ENCODE measurements at places on chromosomes 1 and 21. TPM values are rescaled to one million over a fixed set of nuclear protein-coding genes. Genes with fewer than 3 reads are reported as not detected.
A peak's percentile ranks its signal among the peaks of the same experiment; 100 is the strongest.

Gene SH2D2A
- 0.88 TPM for total RNA-seq

Gene SLC1A7
- 0.44 TPM for total RNA-seq

Gene FALEC
- total RNA-seq = 0.44 TPM

Gene C21orf58
- total RNA-seq = 1.5 TPM

Gene AADACL4
- not detected for total RNA-seq

Gene RXFP4
- not detected for total RNA-seq

Gene OR6F1
- total RNA-seq = not detected

DNA sequence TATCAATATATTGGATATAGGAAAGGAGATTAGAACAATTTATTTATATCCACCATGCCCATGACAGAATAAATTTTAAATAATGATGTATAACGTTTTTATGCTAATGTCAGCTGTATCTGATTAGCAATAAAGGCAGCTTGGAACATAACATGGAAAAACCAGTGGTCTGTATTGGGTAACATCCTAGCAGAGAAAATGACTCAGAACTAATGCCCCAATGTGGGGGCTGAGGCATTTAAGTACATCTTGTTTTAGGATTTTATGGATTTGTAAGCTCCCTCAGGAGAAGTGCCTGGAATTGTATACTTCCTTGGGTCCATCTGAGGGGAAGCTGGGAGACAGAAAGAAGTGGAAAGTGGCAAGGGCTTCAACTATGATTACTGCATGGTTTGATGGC is 82.3 kb downstream of the HMCN1 start:
- H3K27ac ChIP-seq = no peak overlapping the region
- no peaks in the 10 kb centered on the region for H3K4me1 ChIP-seq
- no peaks in the 10 kb centered on the region for H3K27me3 ChIP-seq
- H3K36me3 ChIP-seq = no peaks in the 10 kb centered on the region

DNA sequence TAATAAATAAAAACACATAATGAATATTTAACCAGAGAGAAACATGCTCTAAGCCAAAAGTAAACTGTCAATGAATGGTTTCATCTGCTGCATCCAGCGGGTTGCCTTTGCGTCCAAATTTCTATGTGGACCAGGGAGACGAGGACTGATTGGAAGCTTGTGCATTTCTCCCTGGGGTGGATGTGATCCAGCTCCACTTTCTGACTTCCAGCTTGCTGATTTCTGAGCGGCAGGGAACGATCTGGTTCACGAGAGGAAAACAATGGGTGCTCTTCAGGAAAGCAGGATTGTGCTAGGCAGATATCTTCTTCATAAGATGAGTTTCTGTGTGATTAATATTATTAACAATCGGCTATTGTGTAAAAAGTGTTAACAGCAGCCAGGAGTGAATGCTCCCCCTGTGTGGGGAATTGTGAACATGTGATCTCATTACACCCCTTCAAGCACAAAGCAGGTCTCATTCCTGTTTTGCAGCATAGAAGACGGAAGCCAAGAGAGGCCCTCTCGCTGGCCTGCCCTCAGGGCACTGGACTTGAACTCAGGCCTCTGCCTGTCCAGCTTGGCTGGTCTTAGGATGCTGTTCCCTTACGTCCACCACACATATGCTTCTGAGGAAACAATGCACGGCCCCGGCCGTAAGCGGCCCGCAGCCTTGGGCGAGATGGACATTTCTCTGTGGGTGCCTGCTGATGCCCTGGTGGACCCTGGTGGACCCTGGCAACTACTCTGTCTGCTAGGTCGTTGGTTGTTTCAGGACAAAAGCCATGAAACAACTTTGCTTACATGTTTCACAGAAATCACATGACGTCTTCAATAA is 183.4 kb upstream of the C1orf174 start:
- no peaks in the 10 kb centered on the region for H3K36me3 ChIP-seq
- no peak for DNase-seq
- H3K27me3 ChIP-seq = peaks cover 88% of the 10 kb centered on the region
- no peak overlapping the region for H3K27ac ChIP-seq

GRCh38 chr1:178739285-178740045 is 14.4 kb downstream of the RALGPS2 start:
- DNase-seq = no peak
- peaks cover 8% of the 10 kb centered on the region for H3K36me3 ChIP-seq
- H3K27ac ChIP-seq = no peak overlapping the region
- H3K4me1 ChIP-seq = peaks cover 20% of the 10 kb centered on the region
- H3K27me3 ChIP-seq = no peaks in the 10 kb centered on the region
- H3K4me3 ChIP-seq = no peak overlapping the region

- no peaks in the 10 kb centered on the region for H3K27me3 ChIP-seq
- H3K4me1 ChIP-seq = peaks cover 48% of the 10 kb centered on the region
- H3K27ac ChIP-seq = peak overlapping the region; percentile 86
- peak overlapping the region; percentile 61 for H3K4me3 ChIP-seq
These were observed 56.6 kb upstream of the RPL11 start for GRCh38 chr1:23634840-23635651.

- H3K36me3 ChIP-seq = no peaks in the 10 kb centered on the region
- no peak for DNase-seq
- peaks cover 12% of the 10 kb centered on the region for H3K27me3 ChIP-seq
- H3K4me1 ChIP-seq = no peaks in the 10 kb centered on the region
These were observed 496.0 kb upstream of the PKN2 start for GRCh38 chr1:88188038-88188437.

GRCh38 chr1:33271666-33272505 is 15.6 kb downstream of the ZNF362 start:
- DNase-seq = no peak
- no peaks in the 10 kb centered on the region for H3K27me3 ChIP-seq
- no peak overlapping the region for H3K27ac ChIP-seq
- H3K36me3 ChIP-seq = peaks cover 11% of the 10 kb centered on the region
- H3K4me3 ChIP-seq = no peak overlapping the region

GRCh38 chr1:162137179-162137960 is 67.9 kb downstream of the NOS1AP start:
- no peak overlapping the region for H3K4me3 ChIP-seq
- no peak for DNase-seq
- H3K4me1 ChIP-seq = peaks cover 55% of the 10 kb centered on the region
- no peaks in the 10 kb centered on the region for H3K27me3 ChIP-seq

GRCh38 chr1:90821788-90822359 is 104.8 kb upstream of the BARHL2 start:
- H3K27me3 ChIP-seq = no peaks in the 10 kb centered on the region
- H3K4me3 ChIP-seq = no peak overlapping the region
- no peak for DNase-seq
- H3K4me1 ChIP-seq = no peaks in the 10 kb centered on the region

DNA sequence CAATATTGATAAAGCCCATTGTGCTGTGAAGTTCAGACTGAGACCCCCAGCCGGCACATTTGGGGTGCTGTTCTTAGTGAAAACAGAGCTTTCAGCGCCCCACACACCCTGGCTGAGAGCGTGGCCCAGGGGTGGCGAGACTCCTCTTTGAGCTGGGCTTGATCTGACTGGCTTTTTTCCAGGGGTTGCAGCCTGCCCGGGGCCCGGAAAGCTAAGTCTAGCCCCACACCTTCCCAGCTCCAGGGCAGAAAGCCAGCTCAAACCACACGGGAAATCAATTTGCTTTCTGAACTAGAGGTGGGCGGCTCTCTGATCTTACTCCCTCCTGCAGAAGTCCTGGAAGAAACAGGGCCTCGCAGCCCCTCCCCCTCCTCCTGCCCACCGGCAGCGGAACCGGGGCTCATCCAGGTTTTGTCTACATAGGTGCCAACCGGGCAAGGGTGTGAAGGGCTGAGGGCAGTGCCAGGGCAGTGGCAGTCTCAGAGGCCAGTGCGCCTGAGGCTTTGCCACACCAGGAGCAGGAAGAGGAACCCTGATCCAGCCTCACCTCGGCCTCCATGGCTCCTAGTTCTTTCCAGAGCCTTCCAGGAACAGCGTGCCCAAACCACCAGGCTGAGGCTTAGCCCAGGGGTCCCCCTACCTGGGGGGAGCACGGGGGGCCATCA is 155.3 kb downstream of the NPHP4 start:
- H3K36me3 ChIP-seq = no peaks in the 10 kb centered on the region
- no peak overlapping the region for H3K4me3 ChIP-seq
- H3K27ac ChIP-seq = no peak overlapping the region

DNA sequence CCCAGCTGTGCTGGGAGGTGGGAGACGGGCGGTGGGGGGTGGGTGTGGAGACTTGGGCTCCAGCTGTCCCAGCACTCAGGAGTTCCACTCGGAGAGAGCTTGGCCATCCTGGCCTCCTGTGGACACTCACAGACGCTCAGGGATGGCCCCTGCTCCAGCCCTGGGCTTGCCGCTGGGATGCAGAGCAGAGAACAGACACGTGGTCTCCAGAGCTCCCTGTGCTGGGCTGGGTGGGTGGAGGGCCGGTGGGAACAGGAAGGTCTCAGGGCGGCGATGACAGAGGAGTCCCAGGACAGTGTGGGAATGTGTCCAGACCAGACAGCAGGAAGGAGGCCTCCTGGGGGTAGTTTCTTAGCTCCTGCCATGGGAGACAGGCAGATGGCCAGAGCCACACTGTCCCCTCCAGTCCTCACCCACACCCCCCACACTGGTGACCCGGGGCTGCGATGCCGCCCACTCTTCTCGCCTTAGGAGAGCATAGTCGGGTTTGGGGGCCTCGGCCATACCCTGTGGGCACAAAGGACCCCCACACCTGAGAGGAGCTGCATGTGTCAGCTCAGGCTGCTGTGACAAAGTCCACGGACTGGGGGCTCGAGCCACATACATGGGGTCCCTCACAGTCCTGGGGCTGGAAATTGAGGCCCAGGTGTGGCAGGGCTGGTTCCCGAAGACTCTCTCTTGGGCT is 2.0 kb downstream of the KRTAP10-9 start:
- no peak for DNase-seq
- H3K36me3 ChIP-seq = no peaks in the 10 kb centered on the region
- H3K27ac ChIP-seq = no peak overlapping the region
- H3K27me3 ChIP-seq = peaks cover 29% of the 10 kb centered on the region
- H3K4me3 ChIP-seq = no peak overlapping the region
- H3K4me1 ChIP-seq = peaks cover 17% of the 10 kb centered on the region

DNA sequence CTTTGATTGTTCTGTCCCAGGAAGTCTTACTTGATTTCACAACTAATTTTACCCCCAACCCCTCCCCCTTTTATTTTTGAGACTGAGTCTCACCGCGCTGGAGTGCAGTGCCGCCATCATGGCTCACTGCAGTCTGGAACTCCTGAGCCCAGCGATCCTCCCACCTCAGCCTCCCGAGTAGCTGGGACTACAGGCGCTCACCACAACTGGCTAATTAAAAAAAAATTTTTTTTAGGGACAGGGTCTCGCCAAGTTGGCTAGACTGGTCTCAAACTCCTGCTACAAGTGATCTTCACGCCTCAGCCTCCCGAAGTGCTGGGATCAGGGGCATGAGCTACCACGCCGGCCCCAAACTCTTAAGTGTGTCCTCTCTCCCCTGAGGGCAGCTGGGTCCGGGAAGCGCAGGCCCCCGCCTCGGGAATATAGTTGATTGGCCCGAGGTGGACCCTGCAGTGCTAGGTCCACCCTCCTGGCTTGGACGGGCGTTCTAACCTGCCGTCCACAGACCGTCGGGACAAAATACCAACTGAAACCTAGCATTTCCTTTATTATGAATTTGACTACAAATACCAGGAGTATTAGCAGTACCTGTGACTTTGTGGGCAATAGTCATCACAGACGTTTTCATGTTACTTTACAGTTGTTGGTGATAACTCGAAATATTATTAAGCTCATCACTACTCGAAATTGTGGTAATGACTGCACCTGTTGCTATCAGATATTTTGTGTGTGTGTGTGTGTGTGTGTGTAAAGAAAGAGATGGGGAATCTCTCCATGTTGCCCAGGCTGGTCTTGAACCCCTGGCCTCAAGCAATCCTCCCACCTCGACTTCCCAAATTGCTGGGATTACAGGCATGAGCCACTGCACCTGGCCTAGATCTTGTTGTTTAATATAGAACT is 642 bp upstream of the PARP1 start:
- no peaks in the 10 kb centered on the region for H3K36me3 ChIP-seq
- peak overlapping the region; percentile 93 for H3K27ac ChIP-seq
- H3K4me1 ChIP-seq = peaks cover 43% of the 10 kb centered on the region
- DNase-seq = no peak
- H3K4me3 ChIP-seq = peak overlapping the region; percentile 94

DNA sequence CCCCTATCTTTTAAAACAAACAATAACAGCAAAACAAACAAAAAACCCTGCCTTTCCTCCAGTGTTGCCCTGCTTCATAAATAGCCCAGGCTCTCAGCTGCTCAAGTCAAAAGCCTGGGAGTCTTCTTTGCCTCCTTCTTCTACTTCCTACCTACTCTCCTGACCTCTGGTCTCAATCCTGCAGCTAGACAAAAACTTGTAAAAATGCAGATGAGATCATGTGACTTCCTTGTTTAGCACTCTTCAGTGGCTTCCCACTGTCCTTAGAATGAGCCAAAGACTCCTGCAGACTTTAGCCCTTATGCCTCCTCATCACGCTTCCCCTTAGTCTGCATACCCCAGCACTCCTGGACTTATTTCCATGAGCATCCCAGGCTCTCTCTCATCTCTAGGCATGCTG is 55.0 kb upstream of the ZNF644 start:
- DNase-seq = no peak
- H3K36me3 ChIP-seq = no peaks in the 10 kb centered on the region
- no peak overlapping the region for H3K27ac ChIP-seq
- no peaks in the 10 kb centered on the region for H3K27me3 ChIP-seq

GRCh38 chr1:112389689-112390088 is 6.3 kb upstream of the CTTNBP2NL start:
- H3K27me3 ChIP-seq = no peaks in the 10 kb centered on the region
- H3K27ac ChIP-seq = peak overlapping the region; percentile 93
- no peak overlapping the region for H3K4me3 ChIP-seq
- no peaks in the 10 kb centered on the region for H3K36me3 ChIP-seq
- DNase-seq = no peak

GRCh38 chr1:224762046-224762445 is 145.9 kb downstream of the CNIH3 start:
- no peak overlapping the region for H3K27ac ChIP-seq
- peaks cover 31% of the 10 kb centered on the region for H3K27me3 ChIP-seq
- H3K4me1 ChIP-seq = no peaks in the 10 kb centered on the region
- H3K4me3 ChIP-seq = no peak overlapping the region
- H3K36me3 ChIP-seq = no peaks in the 10 kb centered on the region

DNA sequence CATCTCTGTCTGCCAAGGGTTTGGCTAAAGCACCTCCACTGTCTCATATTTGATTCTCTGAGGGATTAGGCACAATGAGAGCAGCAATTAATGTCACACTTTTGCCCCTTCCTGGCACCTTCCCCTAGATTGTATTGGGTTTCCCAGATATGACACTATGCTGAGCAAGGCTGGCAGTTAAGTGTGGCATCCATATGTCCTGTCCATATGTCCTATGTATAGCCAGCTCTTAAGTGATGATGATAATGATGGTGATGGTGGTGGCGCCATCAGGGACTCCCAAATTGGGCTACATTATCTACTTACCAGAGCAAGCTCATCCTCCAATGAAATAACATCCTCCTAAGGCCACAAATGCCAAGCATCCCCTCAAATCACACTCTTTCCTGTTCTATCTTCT is 13.5 kb upstream of the LORICRIN start:
- H3K4me3 ChIP-seq = no peak overlapping the region
- H3K36me3 ChIP-seq = no peaks in the 10 kb centered on the region
- peaks cover 63% of the 10 kb centered on the region for H3K27me3 ChIP-seq
- H3K4me1 ChIP-seq = no peaks in the 10 kb centered on the region
- no peak overlapping the region for H3K27ac ChIP-seq

GRCh38 chr1:236168716-236169429 is 26.5 kb downstream of the GPR137B start:
- no peak overlapping the region for H3K4me3 ChIP-seq
- H3K27me3 ChIP-seq = no peaks in the 10 kb centered on the region
- H3K4me1 ChIP-seq = peaks cover 18% of the 10 kb centered on the region
- no peak overlapping the region for H3K27ac ChIP-seq

- DNase-seq = peak; percentile 9
- H3K36me3 ChIP-seq = no peaks in the 10 kb centered on the region
These were observed 25.2 kb upstream of the EPS8L3 start for GRCh38 chr1:109788695-109789521.

- H3K27ac ChIP-seq = no peak overlapping the region
- peaks cover 66% of the 10 kb centered on the region for H3K36me3 ChIP-seq
- no peak for DNase-seq
- H3K4me1 ChIP-seq = no peaks in the 10 kb centered on the region
- no peaks in the 10 kb centered on the region for H3K27me3 ChIP-seq
These were observed 30.9 kb downstream of the SLC37A1 start for GRCh38 chr21:42544544-42544943.

Data from left ventricle myocardium inferior (tissue), 1 donor.